ENCODE measurements at places on chromosomes 6 and 20.

DNA sequence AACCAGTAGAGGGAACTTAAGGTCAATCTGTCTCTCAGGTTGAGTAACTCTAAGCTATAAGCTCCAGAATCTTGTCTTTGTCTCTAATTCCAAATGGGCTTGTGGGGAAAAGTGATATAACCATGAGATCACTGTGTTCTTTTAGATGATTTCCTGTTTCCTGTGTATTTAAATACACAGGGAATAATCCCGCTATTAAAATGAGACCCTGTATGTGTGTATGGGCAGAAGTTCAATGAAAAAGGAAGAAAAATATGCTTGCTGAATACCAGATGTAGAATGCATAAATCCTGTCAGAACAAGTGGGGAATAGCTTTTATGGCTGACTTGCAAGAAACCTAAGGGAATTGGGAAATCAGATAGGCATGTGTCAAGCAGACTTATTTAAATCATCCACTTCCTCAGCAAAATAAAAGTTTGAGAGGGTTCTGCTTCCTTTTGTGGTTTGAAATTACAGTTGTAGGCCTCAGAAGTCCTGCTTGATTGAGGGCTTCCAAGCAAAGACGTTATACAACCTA lies 164.7 kb upstream of the PDE7B start:
- DNase-seq, result no peak

GRCh38 chr20:20837574-20838021 lies 125.2 kb upstream of the RALGAPA2 start:
- peak; percentile 89 for DNase-seq

DNA sequence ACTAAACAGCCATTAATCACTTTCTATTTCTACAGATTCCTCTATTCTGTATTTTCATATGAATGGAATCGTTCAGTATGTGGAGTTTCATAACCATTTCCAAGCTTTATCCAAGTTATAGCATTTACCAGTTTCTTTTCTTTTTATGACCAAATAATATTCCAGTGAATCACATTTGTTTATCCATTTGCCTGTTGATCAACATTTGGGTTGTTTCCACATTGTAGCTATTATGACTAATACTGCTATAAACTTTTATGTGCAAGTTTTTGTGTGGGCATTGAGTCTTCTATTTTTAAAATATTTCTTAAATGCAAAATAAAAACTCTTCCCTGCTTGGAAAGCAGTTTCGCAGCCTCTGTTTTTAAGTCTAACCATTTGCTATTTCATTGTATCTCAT lies 336.4 kb upstream of the OPRM1 start:
- DNase-seq, result no peak

DNA sequence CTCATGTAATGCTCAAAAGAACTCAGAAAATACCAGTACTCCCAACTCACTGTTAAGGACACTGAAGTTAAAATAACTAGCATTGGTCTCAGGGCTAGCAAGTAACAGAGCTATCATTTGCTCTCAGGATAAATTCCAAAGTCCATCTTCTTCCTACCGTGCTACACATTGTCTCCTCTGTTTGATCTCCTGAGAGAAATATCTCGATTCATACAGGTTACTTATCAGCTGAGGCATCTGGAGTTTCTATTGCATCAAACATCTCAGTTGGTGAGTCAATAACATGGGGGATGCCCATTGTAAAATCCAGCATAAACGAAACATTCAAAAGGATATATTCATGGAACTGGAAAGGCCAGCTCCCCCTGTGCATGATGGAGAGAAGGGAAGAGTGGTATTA lies 147.4 kb downstream of the BACH2 start:
- no peak for DNase-seq

DNA sequence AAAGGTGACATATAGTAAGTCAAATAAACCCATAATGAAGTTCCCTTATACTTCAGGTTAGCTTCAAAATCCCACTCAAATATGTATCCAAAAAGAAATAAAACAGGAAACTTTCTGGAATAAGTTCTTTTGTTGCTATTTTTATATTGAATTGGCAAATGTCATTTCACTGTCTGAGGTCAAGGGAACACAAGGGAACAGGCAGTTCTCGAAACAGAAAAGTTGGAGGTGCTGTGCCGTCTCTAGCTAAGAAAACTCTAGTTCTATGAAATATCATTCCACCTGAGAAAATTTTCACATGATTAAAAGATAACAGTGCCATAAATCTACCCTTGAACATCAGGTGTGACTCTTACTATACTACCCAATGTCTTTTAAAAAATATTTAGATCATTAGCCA lies 358.5 kb downstream of the PRKN start:
- no peak for DNase-seq

DNA sequence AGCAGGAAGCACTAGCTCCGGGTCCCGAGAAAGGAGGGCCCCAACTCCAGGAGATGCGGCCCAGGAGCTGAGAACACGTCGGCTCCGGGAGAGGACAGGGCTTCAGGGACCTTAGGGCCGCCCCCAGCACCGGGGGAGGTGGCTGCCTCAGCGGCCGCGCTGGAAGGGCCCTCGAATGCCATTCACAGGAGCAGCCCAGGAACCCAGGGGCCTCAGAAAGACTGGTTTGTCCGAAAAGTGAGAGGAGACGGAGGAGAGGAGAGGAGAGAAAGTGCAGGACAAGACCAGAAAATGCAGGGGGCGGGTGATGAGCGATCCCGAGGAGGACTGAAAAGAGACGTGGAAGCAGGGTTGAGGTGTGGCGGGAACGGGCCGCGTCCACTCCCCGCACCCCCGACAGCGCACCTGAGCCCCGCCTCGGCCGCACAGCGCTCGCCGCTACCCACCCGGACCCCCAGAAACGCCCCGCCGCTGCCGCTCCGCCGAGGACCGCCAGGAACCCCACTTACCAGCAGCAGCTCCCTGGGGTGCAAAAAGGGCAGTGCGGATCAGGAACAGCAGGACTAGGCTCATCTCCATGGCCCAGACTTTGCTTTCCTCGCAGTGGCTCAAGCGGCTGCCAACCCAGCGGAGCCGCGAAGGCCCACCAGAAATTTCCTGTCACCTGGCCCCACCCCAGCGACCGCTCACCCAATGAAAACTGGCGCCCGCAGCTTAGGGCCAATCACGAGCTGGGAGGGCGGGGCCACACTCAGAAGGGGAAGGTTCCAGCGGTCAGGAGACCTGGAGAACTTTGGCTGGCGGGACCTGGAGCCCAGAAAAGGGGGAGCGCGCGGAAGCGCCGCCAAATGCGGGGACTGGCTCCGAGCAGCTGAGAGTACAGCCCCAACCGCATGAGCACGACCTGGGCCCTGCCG lies 25.4 kb downstream of the HLA-F start:
- DNase-seq, result peak; percentile 70

GRCh38 chr20:23178806-23179205 lies 92.7 kb upstream of the CD93 start:
- DNase-seq, result no peak

GRCh38 chr20:57872816-57873409 lies 163.1 kb upstream of the PMEPA1 start:
- no peak for DNase-seq

DNA sequence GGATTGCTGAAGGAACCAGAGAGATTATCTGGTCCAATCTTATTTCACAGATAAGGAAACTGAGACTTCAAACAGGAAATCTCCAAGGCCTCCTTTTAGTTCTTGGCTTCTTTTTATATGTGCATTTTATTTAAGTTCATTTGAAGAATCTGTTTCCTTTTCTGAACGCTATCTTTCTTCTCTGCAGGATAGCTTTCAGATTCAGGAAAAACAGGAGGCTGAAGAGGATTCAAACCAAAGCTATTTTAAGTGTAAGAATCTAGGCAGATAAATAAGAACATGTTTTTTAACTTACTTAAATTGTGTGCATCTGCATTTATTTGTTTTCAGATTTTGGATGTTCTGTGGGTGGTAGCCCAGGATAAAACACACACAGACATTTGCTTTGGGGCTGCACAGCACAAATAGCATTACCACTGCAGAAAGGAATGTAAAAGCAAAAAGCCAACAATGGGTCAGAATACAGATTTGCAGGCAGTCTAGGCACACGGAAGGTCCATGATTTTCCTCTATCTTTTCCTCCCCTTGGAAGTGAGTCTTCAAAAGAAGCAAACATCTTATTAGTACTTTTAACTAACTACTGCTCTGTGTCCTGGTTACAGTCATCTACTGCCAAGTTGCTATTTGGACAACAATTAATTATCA lies 188.8 kb upstream of the TBX18 start:
- no peak for DNase-seq

GRCh38 chr20:34951252-34951651 lies 4.4 kb downstream of the GSS start:
- DNase-seq, result no peak

DNA sequence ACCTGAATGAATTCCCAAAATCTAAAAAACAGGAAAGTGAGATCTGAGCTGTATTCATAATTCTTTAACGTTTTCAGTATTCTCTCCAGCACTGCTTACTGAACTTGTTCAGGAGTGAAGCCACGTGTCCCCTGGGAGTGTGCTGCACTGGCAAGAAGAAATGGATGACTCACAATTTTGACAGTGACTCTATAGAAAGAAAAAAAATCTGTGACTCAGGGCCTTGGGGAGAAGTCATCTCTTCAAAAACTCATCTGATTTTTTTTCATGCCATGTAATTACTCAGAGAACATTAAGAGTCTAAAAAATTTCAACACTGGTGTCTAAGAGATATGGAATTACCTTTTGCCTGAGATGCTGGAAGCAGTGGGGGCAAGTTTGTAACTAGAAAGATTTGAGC lies 39.7 kb downstream of the ANKEF1 start:
- no peak for DNase-seq

DNA sequence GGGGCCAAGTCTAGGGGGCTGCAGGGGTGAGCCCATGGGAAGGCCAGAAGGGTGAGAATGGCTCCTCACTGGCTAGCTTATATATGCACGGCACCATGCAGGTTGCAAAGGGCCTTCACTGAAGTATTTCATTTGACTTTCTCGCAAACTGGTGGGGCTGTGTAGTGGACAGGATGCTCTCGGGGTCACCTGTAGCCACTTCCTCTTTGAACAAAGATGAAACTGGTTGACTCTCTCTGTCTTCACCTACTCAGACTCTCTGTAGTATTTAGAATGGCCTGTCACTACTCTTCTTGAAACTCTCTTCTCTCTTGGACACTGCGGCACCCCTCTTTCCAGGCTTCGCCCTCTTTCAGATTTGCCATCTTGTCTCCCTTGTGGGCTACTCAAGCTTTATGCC lies 560.5 kb downstream of the PKHD1 start:
- no peak for DNase-seq

DNA sequence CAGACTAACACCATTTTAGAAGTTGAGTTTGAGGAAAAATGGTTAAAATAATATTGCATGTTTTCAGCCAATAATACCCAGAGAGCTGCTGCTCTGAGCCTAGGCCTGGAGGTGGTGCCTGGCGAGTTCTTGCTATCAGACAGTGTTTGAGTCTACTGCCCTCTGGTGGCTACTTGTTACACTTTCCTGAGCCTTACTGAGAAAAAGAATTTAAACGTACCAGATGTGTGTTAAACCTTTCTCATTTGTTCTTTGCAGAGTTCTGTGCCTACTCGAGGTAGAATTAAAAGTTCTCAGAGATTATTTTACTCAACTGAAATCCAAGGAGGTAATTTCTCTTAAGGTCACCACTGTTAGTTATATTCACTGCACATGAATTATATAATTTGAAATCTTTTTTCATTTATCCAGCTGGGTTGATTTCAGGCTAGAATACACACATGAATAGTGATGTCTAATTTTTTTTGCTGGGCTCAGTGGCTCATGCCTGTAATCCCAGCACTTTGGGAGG lies 38.2 kb downstream of the SHLD1 start:
- peak; percentile 79 for DNase-seq

GRCh38 chr6:111774346-111774703 lies 98.9 kb downstream of the FYN start:
- DNase-seq, result no peak

DNA sequence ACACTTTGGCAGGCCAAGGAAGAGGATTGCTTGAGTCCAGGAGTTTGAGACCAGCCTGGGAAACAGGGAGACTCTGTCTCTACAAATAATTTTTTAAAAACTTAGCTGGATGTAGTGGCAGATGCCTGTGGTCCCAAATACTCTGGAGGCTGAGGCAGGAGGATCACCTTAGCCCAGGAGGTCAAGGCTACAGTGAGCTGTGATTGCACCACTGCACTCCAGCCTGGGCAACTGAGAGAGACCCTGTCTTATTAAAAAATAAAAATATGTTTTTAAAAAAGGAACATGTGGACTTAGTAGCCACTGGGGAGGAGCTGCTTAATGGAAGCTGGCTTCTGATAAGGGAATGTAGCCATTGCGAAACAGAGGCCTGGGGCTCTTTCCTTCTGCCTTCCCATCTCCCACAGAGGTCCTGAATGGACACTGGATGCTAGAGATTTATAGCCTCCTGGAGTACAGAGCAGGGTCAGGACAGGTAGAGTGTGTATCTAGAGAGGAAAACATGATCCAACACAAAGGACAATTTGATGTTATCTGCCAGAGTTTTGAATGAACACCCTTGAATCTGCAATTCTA lies 21.7 kb upstream of the GMNN start:
- no peak for DNase-seq

- no peak for DNase-seq
Measured at GRCh38 chr20:43752561-43753301, 25.9 kb upstream of the GTSF1L start.

DNA sequence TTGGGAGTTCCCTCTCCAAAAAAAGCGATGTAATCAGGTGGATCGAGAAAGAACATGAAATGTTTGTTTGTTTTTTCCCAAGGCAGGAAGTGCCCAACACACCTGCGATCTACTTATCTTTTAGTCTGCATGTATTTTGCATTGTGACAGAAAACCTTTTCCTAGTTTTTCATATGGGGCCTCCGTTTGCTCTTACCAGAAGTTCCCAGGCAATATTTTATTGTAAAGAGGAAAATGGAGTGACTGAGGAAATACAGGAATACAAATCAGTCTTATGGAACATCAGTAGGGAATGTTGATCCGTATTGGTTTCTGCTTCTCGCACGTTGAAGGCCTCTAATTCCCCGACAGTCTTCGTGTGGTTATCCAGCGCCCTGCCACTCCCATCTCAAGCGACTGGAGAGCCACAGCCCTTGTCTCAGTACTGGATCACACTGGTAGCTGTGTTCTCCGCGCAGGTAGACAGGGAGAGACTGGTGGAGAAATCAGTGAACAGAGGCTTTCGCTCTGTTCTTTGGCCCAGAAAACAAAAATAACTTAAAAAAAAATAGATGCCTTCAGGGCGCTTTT lies 107.4 kb downstream of the TRIM27 start:
- no peak for DNase-seq

DNA sequence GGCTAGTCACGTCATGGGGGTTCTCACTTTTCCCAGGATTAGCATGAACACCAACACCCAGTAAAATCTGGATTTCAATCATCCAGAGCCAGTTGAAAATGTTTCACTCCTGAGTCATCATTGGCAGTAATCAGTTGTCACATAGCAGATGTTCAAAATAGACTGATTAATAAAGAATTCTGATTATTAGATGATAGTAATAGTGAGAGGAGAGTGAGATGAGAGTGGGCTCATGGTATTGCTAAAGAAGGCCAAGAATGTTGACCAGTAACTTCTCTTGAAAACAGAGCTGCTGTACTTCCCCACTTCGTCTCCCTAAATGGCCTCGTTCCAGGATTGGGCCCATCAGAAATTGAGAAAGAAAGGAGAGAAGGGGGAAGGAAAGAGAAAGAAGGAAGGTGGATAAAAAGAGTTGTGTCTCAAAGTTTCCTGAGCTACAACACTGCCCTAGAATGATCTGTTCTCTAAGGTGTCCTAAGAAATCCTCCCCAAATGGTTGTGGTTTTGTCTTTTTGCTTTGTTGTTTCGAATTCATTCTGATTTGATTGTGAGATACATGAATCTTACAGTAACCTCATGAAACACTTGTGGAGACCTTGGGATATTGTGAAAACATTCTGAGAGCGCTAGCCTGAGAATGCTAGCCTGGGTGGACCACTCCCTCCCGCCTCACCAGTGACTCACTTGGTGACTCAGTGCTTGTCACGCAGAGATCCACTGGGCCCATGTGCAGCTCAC lies 502.2 kb upstream of the JARID2 start:
- no peak for DNase-seq

GRCh38 chr6:7413151-7413823 lies 23.7 kb downstream of the RIOK1 start:
- DNase-seq, result no peak

All from NCI-H1105 (cell line).